Trophoblast cell (in vitro differentiated cells and primary cell): ENCODE measurements at places on chromosomes 12 and 14.
A peak's percentile ranks its signal among the peaks of the same experiment; 100 is the strongest.

DNA sequence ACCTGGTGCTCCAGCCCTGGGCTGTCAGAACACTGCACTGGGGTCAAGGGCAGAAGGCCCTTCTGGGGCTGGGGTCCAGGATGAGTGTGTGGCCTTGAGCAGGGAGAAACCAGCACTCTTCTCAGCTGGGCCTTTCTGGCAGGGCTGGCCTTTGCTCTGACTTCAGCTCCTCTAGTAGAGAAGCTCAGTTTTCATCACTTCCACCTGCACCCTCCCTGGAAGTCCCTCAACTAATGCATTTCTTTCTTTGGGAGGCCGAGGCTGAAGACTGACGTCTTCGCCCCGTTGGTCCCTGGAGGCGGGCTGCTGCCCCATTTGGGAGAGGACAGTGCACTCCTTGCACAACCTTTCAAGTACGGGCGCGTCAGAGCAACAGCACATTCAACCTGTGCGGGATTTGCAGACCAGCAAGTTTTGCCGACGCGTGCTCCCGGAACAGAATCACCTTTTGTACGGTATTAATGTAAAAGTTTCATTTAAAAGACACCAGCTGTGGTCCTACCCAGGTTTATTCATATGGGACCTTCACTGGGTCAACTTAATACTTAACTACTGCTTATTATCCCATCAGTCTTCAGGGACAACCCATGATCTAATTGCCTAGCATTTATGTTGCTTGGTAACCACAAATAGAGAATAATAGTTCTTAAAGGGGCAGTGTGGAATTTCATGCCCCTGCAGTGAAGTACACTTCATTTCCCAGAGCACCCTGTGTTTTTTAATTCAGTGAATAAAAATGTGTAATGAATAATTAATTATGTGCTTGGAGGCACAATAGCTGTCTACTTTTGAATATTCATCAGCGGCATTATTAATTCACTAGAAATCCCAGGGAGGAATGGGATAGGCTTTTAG lies 134.8 kb upstream of the VRK1 start:
- peak; percentile 67 for DNase-seq

DNA sequence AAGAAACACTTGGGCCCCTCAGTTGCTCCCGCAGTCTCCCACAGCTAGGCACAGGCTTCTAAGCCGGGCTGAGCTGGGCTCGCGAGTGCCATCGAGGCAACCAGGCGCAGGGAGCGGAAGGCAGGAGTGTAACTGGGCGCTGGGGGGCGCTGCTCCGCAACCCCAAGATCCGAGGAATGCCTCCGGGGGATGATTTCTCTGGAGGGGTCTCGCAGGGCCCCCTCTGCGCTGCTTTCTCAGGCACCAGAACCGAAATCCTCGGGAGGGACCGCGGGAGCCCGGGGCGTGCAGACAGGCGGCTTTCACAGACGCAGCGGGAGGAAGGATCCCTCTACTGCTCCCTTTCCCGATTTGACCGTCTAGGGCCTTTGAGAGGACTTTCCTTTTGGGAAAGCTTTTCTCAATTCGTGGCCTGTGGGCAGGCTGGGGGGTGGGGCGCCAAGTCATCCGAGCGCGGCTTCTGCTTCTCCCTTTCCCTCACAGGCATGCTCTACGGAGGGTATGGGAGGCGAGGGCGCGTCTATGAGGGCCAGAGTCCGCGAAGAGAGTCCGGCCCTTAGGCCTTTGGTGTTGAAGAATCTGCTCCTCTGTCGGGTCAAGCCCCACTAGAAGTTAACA lies 4.3 kb upstream of the NKX2-1 start:
- DNase-seq, result no peak

GRCh38 chr14:21023817-21024584 lies 860 bp downstream of the NDRG2 start:
- no peak for DNase-seq

DNA sequence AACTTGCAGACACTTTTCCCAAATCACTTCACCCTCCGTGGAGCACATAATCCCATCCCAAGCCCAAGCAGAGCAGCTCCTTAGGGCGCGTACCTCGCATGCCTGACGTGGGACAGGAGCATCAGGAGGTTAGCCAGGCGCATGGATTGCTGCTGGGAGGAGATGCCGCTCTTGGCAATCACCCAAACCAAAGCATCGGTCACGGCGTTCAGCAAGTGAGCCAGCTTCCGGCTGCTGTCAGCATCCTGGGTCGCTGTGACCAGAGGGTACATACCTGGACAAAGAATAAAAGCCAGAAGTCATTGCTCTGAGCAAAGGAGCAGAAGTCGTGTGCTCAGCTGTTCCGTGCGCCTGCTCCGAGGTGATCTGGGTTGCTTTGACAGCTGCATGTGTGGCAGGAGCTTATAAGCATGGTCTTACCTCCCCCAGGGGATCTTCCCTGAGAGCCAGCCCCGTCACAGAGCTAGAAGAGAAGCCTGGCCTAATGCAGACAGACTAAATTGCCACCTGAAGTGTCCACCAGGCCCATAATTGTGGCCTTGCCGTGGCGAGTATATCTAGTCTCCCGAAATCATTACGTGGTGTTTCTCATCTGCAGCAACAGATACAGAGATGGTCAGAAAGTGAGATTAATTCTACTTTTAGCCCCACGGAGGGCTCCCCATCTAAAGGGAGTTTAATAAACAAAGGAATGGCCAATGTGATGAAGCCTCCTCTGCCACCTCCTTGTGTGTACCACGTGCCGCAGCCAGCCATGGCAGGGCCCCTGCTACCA lies 59.1 kb downstream of the ESR2 start:
- DNase-seq, result peak; percentile 9

DNA sequence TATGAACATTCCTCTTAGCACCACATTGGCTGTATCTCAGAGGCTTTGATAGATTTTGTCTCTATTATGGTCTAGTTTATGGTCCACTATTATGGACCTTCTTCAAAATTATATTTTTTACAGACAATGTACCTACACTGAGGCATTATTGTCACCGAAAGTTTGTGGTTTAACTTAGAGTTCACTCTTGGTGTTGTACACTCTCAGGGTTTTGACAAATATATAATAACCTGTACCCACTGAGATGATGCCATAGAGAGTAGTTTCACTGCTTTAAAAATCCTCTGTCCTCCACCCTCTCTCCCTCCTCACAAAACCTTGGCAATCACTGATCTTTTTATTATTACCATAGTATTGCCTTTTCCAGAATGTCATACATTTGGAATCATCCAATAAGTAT lies 528.2 kb downstream of the SLC6A15 start:
- DNase-seq, result no peak

GRCh38 chr12:6183689-6184428 lies 16.3 kb upstream of the CD9 start:
- DNase-seq, result peak; percentile 38

DNA sequence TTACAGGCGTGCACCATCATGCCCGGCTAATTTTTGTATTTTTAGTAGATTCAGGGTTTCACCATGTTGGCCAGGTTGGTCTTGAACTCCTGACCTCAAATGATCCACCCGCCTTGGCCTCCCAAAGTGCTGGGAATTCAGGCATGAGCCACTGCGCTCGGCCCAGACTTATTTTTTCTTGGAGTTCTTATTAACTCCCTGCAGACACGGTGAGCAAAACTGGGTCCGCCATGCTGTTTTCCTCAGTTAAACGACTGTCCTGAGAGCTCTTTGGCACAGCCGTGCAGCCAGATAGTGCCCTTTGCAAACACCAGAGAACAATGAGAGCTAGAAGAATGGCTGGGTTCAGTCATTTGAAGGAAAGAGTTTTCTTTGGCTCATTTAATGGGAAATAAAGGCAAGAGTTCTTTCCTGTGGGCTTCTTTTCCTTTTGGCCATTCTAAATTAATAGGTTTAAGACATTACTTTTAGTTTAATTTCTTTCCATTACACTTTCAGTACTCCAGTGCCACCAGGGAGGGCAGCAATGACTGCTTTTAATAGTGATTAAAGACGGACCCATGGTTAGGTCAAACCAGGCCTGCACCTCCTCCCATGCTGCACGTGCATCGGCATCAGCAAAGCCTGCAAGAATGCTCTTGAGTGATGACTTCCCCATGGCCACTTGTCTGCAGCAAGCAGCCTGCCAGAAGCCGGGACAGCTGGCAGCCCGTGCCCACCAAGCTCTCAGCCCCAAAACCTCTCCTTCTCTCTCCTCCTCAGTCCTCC lies 60.7 kb downstream of the VCPKMT start:
- DNase-seq, result peak; percentile 17

DNA sequence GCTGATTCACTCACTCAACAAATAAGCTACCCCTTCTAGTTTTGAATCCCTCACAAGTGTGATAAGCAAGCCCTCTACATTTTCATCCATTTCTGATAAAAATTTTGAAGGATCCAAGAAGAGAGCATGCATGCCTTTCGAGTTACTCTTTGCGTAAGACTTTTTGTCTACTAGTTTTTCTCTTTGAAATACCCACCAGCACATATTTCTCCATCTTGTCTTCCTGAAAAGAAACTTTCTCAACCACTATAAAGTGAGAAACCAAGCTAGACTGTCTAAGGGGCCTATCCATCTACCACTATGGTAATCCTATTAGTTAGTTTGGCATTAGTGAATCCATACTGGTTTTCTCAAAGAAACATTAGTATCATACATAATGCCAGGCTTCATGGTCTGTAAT lies 56.9 kb downstream of the PARP11 start:
- no peak for DNase-seq

DNA sequence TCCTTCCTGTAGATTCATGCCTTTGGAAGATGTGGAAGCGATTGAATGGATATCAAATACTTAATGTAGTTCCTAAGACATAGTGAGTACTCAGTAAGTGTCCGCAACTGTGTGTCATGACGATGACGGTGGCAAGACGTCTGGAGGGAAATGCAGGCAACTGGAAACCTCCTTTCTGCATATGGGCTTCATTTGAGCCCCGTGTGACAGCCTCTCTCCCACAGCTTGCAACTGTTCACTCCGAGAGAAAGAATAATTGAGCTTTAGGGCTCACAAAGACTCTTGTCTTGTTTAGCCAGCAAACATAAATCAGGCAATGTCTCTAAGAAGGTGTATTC lies 6.9 kb downstream of the CFAP251 start:
- peak; percentile 42 for DNase-seq

DNA sequence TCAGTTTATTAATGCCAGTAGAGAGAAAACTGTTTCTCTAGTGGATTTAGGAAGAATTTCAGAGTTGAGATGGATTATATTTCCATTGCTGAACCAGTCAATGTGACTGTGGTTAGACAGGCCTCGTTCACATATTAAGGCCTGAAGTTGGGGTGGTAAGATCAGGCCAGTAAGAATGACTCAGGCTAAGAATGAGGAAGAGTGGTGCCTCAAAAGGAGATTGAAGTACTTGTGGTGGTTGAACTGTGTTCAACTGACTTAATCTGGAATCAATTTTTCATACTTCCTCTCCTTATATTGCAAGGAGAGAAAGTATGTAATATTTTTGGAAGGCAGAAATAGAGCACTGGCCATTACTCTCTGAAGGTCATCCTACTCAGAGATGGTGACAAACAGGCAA lies 37.8 kb upstream of the ATF7IP start:
- DNase-seq, result no peak

GRCh38 chr14:24990050-24990449 lies 59.9 kb downstream of the STXBP6 start:
- DNase-seq, result no peak

GRCh38 chr12:53211476-53212381 lies 4.7 kb upstream of the ITGB7 start:
- DNase-seq, result no peak

DNA sequence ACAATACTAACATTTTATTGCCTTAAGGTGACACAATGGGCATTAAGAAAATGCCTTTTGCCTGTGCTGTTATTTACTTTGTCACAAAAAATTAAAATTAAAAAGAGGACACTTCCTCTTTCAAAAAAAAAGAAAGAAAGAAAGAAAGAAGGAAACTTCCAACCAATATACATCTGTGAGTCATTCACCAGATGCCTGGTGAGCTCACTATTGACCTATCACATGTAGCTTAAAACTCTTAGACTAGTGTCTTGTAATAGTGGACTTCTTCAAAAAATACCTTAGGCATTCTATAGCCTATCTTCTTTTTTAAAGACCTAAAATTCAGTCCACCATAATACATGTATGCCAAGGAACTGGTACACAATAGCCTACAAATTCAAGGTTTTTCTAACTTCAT lies 4.9 kb upstream of the SOX5 start:
- DNase-seq, result no peak

DNA sequence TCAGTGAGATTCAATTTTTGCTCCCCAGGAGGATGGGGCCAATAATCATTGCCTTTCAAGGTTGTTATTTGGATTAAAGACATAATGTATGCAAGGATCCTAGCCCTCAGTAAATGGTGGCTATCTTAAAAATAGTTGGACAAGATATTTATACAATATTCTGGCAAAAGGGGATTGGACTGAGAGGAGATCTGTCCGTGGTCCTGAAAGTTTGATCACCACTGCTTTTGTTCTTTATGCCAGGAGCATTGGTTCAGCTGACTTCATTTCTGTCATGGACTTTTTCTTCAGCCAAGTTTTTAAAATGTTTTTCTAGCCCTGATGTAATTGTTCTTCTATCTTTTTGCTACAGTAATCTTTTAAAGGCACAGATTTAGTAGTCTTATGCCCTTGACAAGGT lies 70.2 kb upstream of the TCL1A start:
- DNase-seq, result peak; percentile 69

DNA sequence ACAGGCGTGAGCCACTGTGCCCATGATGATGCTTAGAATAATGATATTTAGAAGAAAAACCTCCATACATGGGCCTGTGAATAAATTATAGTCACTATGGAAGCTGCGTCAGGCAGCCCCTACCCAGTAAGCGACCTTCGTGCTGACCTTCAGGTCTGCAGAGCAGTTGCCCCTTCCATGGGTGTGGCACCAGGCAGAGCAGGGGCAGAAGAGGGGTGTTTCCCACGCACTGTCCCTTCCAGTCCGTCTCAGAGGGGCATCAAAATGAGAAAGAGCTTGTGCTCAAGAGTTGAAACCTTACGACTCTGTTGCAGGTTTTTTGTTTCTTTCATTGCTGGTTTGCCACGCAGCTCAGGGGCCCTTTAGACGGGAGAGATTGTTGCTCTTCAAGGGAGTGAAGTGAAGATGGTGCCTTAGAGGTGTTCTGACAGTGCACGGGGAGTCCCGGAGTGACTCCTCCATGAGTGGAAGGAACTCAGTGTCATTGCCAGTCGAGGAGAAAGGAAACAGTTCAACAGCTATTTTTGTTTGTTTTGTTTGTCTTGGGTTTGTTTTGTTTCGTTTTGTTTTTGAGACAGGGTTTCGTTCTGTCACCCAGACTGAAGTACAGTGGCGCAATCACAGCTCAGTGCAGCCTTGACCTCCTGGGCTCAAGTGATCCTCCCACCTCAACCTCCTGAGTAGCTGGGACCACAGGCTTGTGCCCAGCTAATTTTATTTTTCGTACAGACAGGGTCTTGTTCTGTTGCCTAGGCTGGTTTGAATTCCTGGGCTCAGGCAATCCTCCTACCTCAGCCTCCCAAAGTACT lies 13.9 kb downstream of the CKB start:
- no peak for DNase-seq
